ENCODE measurements at places on chromosomes 11 and 22. TPM values are rescaled to one million over a fixed set of nuclear protein-coding genes. Genes with fewer than 3 reads are reported as not detected.

Gene MRGPRF
- 123 TPM for total RNA-seq

Gene APOBEC3H
- not detected for total RNA-seq

GRCh38 chr22:27283714-27284113 lies 517.8 kb downstream of the MN1 start:
- DNase-seq = no peak
- H3K27ac ChIP-seq = no peak overlapping the region
- H3K36me3 ChIP-seq = no peaks in the 10 kb centered on the region
- H3K27me3 ChIP-seq = no peaks in the 10 kb centered on the region
- H3K4me3 ChIP-seq = no peak overlapping the region
- H3K4me1 ChIP-seq = no peaks in the 10 kb centered on the region

DNA sequence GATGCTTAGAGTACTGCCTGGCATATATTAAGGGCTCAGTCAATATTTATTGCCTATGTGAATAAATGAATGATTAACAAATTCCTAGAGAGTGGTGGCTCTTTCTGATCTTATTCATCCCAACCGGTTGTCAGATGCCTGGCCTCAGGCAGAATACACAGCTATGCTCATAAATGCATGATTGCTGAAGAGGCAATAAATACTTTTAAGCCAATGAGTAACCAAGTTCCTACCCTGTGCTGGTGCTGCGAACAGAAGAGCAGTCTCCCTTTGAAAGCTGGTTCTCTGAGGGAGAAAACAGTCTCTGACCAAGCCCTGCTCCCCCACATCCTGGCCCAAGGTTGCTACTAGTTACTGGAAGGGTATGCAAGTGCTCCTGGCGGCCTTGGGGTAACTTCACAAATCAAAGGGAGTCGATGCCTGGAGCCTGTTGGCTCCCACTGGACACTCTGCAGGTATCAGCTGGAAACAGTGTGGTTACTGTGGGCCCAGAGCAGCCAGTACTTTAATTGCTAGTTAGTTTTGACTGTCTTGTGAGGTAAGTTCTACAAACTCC lies 2.8 kb downstream of the USH1C start:
- H3K27ac ChIP-seq = peak overlapping the region; percentile 69
- no peak for DNase-seq
- H3K4me3 ChIP-seq = no peak overlapping the region
- no peaks in the 10 kb centered on the region for H3K27me3 ChIP-seq
- H3K4me1 ChIP-seq = peaks cover 7% of the 10 kb centered on the region

- no peak overlapping the region for H3K27ac ChIP-seq
- H3K4me3 ChIP-seq = no peak overlapping the region
- DNase-seq = peak; percentile 90
Measured at GRCh38 chr11:119323532-119324033, 6.7 kb upstream of the MCAM start.
